ENCODE measurements at places on chromosomes 7 and 10. TPM values are rescaled to one million over a fixed set of nuclear protein-coding genes. Genes with fewer than 3 reads are reported as not detected.

The ACBD5 gene
- total RNA-seq: 10.7 TPM

The AGAP4 gene
- 6.3 TPM for total RNA-seq

The TBX20 gene
- 1.1 TPM for total RNA-seq

GRCh38 chr10:70292004-70292403, 8.2 kb upstream of the NPFFR1 start:
- DNase-seq: no peak

Data from PC-3 (cell line).